ENCODE measurements at places on chromosomes 6 and 20.

- DNase-seq, result no peak
These were observed 68.1 kb downstream of the TRERF1 start for GRCh38 chr6:42383421-42384205.

DNA sequence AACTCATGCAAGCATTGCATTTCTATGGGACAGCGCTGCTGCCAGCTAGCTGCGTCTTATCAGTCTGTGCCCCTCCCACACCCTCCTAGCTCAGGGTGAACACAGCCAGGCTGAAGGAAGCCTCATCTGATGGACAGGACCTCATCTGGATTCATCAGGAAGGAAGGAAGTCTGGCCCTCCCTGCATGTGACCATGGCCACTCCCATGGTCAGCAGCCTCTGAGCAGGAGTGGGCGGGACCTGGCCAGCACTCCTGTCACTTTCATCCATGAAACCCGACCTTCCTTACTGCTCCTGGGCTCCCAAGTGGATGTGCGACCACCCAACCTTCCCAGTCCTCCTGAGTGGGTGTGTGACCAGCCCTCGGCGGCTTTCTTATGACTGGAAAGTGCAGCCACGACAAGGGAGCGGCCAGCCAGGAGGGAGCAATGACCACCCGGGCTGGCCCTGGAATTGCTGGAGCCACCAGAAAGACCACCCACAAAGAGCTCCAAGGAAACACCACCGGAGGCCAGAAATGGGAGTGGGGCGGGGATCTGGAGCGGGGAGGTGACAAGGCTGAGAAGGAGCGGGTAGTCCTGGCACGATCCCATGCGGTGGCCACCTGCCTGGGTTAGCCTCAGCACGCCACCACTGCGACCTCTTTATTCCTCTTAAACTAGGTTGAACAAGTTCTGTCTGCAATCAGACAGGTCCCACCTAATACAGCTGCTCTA lies 241.2 kb downstream of the TTLL2 start:
- no peak for DNase-seq

DNA sequence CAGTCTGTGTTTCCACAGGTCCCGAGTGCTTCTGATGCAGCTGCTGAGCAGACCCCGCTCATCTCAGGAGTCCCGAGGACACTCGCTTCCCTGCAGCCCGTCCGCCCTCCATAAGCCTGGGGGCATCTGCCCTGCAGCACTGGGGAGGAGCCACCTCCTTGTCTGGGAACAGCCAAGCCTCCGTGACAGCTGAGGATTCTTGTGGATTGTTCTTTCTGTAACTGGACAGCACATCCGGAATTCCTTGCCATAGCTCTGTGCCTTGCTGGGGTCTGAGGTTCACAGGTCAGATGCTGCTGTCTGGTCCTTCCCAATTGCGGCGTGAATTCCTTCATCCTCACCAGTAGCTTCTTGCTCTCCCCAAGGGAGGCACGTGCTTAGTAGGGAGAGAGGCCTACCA lies 38.4 kb upstream of the FNDC1 start:
- no peak for DNase-seq

DNA sequence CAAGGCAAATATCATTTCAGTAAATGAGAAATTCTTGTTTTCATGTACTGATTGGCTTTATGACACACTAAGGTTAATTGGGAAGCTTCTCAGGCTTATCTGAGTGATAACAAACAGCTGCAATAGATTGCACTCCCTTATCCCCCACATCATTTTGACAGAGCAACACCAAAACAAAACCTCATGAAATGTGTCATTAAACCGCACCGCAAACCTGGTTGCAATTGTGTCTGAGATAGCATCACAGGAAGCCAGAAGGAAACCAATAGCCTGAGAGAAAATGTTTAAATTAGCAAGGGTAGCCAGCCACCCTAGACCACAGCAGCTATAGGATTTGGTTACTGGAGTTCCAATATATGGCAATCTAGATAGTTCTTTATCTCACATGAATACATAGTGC lies 31.6 kb upstream of the LAMA4 start:
- DNase-seq, result peak; percentile 12

DNA sequence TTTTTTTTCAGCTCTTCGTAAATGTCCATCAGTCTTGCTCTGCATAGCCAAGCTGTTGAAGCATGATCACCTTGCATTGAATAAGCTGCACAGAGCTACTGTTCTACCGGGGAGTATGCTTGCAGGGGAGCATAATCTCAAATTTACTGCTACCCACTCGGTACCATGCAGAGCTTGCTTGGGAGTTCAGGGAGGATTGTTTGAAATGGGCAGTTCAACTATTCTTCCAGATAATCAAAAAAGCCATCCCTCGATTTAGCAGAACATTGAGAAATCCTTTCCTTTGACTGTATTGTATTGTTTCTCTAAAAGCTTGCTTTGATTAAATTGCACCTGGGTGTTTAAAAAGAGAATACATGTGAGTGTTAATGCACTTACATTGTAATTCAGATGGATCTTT lies 332.6 kb downstream of the UTRN start:
- no peak for DNase-seq

- DNase-seq, result no peak
These were observed 30.2 kb upstream of the SGK1 start for GRCh38 chr6:134347885-134348805.

GRCh38 chr6:40906759-40907158 lies 132.3 kb downstream of the UNC5CL start:
- DNase-seq, result no peak

DNA sequence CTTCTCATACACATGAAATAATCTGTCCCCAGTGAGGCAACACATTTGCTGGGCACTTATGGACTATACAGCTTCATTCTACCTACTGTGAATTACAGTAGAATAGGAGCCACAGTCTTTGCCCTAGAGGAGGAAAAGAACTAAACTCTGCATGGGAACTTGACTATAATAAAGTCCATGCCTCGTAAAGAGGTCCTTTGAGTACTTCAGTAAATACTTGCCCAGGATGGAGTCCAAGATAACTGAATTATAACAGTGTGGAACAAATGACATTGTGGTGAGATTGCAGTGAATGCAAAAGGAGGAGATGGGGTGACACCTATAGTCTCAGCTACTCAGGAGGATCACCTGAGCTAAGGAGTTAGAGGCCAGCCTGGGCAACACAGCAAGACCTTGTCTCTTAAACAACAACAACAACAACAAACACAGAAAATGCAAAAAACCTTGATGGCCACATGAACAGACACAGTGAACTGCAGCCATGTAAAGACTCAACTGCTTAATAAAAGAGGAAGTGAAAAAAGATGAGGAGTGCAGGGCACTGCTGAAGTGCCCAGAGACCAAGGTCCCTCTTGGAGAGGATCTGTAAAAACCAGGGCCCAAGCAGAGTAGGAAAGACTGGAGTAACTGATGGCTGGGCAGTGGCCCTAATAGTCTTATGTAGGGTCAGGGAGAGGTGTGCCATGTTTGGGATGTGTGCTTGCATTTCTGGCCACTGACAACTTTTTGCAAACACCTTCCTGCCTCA lies 3.7 kb downstream of the MRPS18A start:
- no peak for DNase-seq

GRCh38 chr20:53664121-53664520 lies 70.5 kb upstream of the ZNF217 start:
- no peak for DNase-seq

DNA sequence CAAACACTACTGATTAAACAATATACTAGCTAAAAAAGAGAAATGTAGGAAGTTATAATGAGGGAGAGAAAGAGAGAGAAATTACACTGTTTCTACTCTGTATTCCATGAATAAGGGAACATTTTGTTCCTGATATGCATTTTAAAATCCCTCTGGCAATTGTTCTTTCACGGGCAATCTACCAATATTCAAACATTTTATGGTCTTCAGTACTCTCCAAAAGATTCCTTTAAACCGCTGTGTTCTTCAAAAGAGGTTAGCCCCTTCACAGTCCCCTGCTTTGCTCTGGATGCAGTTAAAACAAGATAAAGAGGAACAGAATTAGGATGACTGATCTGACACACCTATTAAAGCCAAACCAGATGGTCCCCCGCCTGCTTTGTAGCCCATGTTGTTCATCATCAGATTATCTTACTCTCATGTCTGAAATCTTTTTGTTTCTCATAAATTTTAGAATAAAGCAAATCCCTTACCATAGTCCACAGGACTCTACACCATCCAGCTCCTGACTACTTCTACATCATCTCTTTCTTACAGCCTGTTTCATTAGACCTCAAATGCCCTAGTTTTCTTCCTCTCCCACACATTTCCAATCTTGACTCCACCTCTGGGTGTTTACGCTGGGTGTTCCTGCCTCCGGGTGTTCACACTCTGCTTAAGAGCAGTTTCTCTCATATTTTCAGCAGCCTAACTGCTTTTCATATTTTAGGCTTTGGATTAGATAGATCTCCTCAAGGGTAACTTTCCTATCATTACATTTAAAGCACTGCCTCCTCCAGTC lies 399.7 kb downstream of the COL12A1 start:
- no peak for DNase-seq

GRCh38 chr6:136784910-136785746 lies 7.1 kb downstream of the MAP3K5 start:
- DNase-seq, result no peak

- DNase-seq, result no peak
These were observed 23.5 kb downstream of the PPP1R3G start for GRCh38 chr6:5108536-5109150.

- DNase-seq, result no peak
These were observed 108.8 kb upstream of the HEY2 start for GRCh38 chr6:125640441-125641150.

DNA sequence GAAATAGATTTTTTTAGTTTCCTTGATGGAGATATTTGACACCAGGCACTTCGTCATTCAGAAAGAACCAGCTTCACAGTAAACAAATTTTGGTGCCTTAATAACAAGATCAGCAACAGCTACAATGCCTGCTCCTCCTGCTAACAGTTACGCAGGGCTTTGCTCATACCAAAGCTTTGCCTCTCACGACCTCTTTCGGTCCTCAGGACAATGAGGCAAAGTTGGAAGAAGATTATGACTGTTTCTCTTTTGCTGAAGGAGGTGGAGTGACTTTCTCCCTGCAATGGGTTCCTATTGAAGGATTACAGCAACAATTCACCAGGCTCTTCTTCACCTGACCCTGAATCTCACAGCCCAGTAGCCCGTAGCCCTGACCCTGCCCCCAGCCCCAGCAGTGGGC lies 440.1 kb downstream of the PREX1 start:
- DNase-seq, result no peak

- no peak for DNase-seq
These were observed 264.4 kb upstream of the SULF2 start for GRCh38 chr20:48049641-48050040.

GRCh38 chr20:38520261-38520660 lies 47.6 kb downstream of the RALGAPB start:
- DNase-seq, result no peak

DNA sequence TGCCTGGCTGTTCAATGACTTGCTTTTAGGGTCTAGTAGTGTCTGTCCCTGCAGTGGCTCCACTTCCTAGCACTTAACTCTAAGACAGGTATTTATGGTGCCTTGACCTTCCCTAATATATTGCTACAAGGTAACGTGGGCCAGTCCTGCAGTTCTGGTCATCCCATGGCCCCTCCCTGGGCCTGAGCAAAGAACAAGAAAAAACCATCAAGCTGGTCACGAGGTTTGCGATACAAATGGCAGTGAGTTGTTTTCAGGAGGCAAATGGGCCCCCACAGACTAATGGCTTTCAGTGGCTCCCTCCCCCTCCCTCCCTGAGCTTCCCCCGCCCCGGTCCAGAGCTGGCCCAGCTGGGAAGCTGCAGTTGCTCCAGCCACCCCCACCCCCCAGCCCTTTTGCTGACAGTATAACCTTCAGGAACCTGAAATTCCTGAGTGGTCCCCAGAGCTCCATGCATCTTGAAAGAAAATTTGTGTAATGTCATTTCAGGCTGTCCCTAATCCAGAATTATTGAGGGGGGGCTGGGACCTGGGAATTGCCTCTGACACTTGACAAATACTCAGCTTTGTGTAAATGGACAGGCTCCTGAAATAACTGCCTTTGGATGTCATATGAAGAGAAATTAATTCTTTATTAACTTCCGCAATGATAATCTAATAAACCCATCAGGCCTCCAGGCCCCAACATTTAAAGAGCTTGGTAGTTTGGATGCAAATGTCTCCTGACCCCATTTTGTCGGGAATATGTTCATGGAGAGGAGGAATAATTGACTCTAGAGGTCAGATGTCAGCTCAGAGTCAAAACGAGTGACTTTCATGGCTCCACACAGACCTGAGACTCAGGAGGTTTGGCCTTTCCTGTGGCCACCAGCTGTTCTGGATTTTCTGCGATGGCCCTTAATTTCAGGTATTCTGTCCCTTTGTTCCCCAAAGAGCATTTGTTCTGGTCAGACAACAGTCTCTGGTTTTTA lies 153.2 kb upstream of the TOP1 start:
- no peak for DNase-seq

DNA sequence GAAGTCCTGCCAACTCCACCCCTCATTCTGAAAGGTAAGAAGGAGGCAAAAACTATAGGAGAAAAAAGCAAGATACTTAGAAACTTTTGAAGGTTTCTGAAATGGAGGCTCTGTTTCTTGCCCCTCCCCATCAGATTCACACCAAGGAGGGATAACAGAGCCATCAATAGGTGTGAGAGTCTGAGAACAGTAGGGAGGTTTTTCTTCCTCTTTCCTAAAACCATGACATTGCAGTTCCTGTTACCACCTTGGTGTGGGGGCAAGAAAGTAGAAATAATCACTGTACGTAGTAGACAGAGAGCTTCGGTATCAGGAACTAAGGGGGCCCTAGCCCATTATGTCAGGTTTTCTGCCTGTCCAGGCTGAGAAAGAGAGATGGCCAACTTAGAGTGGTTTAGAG lies 333.3 kb upstream of the SYNCRIP start:
- no peak for DNase-seq

DNA sequence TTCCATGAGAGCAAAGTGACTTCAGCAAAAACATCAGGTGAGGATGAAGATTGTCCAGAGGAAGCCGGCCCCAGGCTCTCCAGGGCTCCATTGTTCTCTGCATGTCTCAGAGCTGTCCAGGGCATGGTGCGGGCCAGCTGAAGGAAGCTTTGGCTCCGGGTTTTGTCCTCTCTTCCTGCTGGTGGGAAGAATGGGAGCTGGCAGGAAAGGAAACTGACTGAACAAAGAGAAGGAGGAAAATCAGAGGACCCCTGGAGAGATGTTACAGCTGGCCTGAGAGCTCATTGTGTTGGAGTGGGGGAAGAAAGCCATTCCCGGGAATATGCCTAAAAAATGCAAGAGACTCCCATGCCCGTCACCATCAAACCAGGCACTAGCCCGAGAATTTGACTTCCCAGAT lies 27.1 kb downstream of the PRND start:
- DNase-seq, result no peak

GRCh38 chr6:126812651-126813050 lies 305.8 kb upstream of the RSPO3 start:
- DNase-seq, result no peak

All from activated CD8-positive, alpha-beta memory T cell treated with anti-CD3 and anti-CD28 coated beads for 1 hour (primary cell).